ENCODE measurements at places on chromosomes 4 and X.

GRCh38 chrX:39777623-39778025 is 320.1 kb downstream of the BCOR start:
- no peak for DNase-seq

GRCh38 chr4:820230-821172 is 5.4 kb downstream of the CPLX1 start:
- DNase-seq, result no peak

GRCh38 chr4:21544955-21545354 is 403.6 kb downstream of the KCNIP4 start:
- DNase-seq, result no peak

DNA sequence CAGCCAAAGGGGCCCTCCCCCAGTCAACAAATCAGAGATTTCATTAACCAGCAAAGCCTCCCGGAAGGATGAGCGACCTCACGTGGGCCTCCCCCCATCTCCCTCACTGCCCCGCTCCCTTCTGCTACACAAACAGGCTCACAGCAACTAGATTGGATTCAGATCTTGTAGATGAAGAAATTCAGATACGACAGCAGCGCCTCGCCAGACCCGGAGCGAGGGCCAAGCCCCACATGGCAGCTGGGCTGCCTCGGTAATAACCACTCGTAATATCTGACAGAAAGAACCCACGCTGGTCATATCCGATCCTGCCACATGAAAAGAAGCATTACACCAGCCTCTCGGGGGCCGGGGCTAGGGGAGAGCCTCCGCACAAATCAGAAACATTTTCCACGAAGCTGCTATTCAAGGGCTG is 581.3 kb downstream of the BCOR start:
- no peak for DNase-seq

GRCh38 chr4:142036795-142037583 is 400.6 kb downstream of the IL15 start:
- no peak for DNase-seq

GRCh38 chr4:24419181-24420034 is 164.9 kb downstream of the DHX15 start:
- DNase-seq, result peak; percentile 60

DNA sequence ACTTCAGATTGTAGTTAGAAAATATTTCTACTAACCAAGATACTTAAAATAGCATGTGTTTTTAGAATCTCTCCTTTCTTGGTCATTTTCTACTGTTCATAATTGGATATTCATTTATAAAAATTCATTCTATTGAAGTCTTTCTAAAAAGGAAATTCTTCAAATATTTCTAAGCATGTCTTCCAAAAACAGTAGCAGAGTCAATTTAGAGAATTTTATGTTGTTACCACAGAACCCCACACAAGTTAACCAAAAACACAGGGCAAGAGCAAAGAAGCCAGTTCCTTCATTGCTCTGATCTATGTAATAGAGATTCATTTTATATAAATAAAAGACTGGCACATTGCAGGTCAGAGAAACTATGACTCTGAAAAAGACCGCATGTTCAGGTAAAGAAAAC is 345.1 kb upstream of the PITX2 start:
- no peak for DNase-seq

DNA sequence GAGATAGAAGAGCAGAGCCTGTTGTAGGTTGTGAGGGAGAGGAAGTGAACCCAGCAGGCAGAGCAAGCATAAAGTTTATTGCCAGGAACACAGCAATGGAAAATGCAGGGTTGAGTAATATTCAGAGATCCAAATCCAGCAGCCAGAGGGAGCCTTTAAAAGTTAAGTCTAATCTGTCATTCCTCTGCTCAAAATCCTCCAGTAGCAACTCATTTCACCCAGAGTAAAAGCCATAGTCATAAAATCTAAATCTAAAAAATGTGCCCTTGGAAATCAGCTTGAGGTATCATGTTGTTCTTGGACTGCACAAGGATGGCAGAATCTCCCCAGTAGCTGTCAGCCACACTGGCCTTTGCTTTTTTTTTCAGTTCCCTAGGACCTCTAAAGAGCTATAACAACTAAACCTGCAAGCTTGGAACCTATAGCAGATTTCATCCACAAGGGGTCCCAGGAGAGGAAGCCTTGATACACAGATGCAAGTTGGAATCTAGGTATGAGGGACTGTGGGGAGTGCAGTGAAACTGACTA is 62.9 kb upstream of the FRAS1 start:
- DNase-seq, result no peak

GRCh38 chr4:118969359-118969758 is 80.7 kb downstream of the SYNPO2 start:
- no peak for DNase-seq

DNA sequence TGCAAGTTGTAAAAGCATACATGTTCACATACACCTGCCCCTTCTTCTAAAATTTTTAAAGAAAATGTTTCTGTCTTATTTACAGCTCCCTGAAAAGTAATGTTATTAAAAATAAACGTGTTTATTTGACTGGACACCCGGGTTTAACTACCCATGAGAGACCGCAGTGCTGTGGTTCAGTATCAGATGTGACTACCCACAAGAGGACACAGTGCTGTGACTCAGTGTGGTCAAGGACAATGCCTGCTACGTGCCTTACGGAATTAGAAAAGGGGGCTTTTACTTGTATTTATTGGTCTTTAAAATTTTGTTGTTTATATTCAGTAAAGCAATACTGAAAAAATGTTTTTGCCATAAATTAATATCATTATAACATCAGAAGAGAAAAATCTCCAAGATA is 641.4 kb downstream of the TRIML1 start:
- no peak for DNase-seq

All from CD8-positive, alpha-beta memory T cell (primary cell).